ENCODE measurements at places on chromosomes 6 and 20.

DNA sequence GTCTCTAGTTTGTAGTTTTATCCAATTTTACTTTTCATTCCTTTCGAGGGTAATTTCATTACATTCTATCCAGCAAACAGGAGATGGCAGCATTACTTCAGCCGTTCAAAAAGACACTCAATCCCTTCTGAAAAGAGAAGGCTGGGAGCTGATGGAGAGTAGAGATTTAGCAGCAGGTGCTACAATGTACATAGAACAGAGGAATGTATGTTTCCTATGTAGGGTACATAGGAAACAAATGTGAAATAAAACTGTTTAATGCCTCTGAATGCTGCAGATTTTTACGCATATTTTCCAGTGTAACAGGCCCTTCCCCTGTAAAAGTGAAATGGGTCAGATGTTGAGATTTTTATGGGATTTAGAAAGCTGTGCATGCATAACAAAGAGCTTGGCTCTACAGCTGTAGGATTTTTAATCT is 16.0 kb downstream of the RPS12 start:
- peak; percentile 40 for DNase-seq

DNA sequence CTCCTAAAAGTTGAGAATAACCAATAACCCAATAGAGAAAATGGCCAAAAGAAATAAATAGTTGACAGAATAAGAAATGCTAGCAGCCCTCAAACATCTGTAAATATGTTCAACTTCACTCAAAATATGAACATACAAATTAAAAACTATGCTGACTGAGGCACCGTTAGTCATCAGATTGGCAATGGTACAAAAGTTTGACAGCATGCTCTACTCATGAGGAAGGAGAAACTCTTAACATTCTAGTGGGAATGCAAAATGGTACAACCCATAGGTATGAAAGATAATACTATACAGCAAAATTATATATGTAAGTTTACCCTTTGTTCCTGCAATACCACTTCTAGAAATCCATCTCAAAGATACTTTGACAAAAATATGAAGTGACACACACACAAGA is 1.6 kb upstream of the ZSCAN12 start:
- DNase-seq = no peak

GRCh38 chr6:2760882-2761842 is 4.0 kb upstream of the WRNIP1 start:
- DNase-seq = no peak

DNA sequence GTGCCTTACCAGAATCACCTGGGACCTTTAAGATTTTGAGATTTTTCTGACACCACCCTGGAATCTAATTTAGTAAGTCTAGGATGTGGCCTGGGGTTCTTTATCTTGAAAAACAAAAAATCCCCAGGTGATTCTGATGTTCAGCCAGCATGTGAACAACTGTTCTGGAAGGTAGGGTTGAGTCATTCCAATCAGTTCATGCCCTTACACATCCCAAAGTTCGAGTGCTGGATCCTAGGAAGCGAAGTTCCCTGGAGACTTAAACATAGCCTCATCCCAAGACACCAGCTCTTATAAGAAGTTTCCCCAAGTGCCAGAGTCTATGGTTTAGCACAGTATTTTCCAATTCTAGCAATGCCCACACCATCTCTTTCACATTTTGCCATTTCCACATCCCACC is 6.3 kb upstream of the TSHZ2 start:
- no peak for DNase-seq

DNA sequence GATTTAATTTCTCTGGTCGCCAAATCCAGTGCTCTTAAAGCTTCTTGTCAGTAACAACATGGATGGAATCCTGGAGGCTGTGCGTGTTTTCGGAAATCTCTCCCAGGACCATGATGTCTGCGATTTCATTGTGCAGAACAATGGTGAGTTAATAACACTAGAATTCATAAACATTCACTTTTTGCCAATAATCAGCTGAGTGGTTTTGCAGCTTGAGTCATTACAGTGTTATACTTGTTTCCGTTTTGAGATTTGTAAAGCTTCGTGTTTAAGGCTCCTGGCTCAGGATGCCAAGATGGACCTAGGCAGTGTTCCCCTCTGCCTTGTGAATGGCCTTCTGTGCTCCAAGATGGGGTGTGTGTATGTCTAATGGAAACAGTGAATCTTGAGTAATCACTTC is 113.8 kb downstream of the ARMC2 start:
- DNase-seq = no peak

- DNase-seq = no peak
Observed at GRCh38 chr6:138107078-138107751, at the start of gene PERP. Gene PERP, minus strand, starts transcription at chr6:138107419. Its CDS starts 79 bp downstream, at chr6:138107340.

Measured in NCI-H2081 treated with DMSO at 0.1 percent for 48 hours (cell line).